ENCODE measurements at places on chromosomes 5 and 9.

DNA sequence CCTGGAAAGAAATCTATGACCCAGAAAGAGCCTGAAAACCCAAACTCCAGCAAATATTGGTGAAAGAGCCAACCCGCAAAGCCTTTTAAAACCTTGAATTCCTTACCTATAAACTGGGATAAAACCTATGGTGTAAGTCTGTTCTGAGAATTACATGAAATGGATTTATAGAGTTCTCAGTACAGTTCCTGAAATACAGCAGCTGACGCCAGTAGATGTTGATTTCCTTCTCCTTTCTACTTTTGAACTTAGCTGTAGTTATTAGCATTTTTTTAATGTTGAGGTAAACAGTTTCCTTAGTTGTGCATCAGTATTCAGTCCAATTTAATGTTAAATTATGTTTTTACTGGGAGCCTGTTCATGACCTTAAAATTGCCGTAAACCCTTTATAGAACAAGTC lies 3.7 kb downstream of the SPIN1 start:
- DNase-seq = no peak

- no peak for DNase-seq
These were observed 115.9 kb downstream of the FBXL7 start for GRCh38 chr5:15615859-15616258.

GRCh38 chr9:68697851-68698250 lies 7.2 kb upstream of the PIP5K1B start:
- no peak for DNase-seq

DNA sequence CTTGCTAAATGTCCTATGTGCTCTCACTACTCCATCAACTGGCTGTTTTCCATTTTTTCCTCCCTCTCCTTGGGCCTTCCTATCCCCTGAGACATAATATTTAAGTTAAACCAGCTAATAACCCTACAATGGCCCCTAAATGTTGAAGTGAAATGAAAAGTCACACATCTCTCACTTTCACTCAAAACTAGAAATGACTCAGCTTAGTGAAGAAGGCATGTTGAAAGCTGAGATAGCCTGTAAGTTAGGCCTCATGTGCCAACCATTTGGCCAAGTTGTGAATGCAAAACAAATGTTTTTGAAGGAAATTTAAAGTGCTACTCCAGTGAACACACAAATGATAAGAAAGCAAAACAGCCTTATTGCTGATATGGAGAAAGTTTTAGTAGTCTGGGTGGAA lies 48.8 kb upstream of the CDH10 start:
- no peak for DNase-seq

DNA sequence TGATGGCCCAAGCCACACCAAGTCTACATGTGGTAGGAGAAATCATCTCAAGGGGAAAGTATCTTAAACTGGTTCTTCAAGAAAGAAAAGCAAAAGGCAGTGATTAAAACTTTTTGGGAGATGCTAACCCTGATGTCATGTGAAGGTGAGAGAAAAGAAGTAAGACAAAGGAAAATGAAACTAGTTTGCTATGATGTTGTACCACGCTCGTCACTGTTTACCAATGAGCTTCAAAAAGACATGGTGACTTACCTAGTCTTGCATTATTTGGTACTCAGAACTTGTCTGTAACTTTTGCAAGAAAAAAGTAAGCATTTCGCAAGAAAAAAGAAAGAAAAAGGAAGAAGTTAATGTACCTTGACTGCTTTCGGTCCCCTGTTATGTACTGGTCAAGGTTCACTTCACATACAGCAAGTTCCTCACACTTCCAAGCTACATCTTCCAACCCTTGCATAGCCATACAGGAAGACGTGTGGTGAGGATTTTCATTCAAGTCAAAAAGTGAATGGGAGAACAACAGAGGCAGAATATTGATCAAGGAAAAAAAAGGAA lies 739.3 kb downstream of the NR2F1-AS1 start:
- no peak for DNase-seq

DNA sequence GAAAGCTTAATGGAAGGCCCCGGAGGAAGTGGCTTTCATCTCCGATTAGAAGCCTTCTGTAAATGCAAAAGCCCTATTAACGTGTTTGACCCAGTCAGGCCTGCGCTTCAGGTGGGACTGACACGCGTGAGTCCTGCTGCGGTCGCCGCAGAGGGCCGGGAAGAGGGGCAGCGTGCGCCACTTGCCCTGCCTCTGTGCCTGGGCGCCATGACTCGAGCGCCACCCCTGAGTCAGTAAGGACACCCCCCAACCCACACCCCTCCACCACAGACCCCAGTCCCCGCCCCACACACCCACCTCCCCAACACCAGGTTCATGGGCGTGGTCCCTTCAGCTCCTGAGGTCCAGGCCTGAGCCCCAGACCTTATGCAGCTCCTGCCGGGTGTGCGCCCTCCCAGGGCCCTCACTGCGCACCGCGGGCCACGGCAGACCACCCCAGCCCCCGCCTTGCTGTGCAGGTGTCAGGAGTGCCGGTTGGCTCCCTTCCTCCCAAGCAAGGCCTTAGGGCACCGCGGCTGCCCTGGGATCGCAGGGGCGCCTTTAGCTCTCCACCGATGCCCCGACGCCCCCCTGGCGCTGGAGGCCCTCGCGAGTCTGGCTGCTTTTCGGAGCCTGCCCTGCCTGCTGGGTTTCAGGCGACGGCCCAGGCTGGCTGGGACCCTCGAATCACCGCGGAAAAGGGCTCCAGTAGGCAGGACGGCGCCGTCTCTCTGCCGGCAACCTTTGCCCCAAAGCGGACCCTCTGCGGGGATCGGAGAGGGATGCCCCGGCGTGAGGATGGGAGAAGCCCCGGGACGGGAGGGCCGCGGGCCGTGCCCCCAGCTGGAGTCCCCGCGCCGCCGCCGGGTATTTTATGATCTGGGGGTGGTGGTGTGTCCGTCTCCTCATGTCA lies 625 bp upstream of the OLFM1 start:
- no peak for DNase-seq

GRCh38 chr5:10518347-10518746 lies 45.5 kb upstream of the ANKRD33B start:
- peak; percentile 77 for DNase-seq

DNA sequence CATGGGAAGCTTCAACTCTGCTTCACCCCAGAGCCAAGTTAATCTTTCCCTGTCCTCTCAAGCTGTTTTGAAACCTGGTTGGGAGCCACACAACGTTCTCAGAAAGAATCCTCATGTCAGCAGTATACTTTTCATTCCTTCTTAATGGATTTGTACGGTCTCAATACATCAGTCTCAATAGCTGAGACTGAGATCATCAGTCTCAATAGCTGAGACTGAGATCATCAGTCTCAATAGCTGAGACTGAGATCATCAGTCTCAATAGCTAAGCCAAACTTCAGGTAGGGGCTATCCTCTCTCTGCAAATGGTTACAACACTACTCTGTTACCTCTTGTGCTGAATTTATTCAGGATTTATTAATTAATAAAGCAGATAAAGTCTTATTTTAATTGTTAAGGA lies 1317.4 kb upstream of the CDH9 start:
- DNase-seq = no peak

DNA sequence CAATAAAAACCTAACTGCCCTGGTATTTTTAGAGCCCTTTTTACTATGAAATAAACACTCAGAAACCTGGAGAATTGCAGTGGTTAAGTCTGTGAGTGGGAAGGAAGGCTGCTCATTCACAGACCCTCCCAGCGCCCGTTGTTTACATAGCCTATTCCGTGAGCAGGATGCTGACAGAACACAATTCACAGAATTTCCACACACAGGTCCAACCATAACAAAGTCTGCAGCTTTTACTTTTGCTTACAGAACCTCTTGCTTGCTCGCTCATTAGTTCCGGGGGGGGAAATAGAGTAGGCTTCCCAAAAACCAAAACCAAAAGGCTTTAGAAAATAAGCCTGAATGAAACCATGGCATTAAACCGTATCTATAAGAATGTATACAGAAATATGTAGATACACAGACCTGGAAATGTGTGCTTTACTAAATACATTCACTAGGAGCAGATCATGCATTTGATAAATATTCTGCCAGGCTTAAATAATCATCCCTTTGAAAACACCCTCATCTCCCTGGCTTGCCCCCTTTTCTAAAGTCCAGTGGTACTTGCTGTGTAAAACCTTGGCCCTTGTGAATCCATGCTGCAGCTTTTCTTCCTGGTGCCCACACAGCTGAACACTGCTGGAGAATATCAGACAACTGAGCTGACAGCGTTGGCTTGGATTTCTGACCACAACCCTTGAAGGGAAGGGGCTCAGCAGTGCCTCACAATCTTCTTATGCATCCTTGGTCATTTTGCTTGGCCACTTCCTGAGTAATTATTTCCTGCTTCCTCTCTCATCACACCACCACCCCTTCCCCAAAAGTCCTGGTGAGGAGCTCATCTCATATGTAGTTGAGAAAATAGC lies 128.0 kb downstream of the FANCC start:
- DNase-seq = no peak
